ENCODE measurements at places on chromosomes 3 and 15.

- DNase-seq, result no peak
Observed at GRCh38 chr3:166456286-166456685, 619.1 kb upstream of the BCHE start.

- DNase-seq, result no peak
Observed at GRCh38 chr3:175606650-175607318, 747.6 kb downstream of the NAALADL2 start.

GRCh38 chr3:141279077-141279967 is 47.7 kb downstream of the PXYLP1 start:
- peak; percentile 35 for DNase-seq

DNA sequence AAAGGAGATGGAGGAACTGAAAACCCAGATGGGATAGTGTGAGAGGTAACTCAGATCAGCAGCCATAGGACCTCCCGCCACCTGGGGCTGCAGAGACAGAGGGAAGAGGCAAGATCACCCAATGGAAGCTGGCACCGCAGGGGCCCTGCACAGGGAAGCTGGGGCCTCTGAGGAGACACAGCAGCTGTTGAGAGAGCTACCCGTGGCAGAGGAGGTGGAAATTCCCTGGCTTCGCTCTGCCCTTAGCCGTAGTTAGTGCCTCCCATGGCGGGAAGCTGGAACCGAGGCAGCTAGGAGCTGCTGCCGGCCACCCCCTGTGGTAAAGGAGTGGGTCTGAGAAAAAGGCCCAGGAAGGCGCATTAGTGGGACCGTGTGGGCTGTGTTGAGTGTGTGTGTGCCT is 18.0 kb upstream of the PLXNA1 start:
- DNase-seq, result no peak
